ENCODE measurements at places on chromosomes 5 and 9.

- DNase-seq, result no peak
Observed at GRCh38 chr9:112559629-112560413, 73.2 kb downstream of the KIAA1958 start.

DNA sequence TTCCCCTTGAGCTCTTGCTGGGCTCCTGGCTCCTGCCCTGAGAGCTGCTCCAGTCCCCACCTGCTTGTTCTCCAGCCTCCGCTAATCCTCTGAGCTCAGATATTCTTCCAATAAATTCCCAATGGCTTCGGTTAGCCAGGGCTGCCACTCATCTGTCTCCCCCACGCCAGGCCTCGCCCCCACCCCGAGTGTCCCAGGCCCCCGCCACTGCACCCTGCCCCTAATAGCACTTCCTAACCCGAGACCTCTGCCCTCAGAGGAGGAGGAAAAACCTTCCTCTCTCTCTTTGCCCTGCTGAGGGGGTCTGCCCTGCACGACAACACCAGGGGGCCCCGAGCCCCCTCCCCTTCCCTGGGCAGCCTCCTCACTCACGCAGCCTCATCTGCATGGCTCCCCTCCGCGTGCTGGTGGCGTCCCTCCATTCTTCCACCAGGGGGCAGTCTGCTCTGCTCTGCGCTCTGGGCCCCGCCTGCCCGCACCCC, 5.4 kb upstream of the LCN15 start:
- peak; percentile 89 for DNase-seq

DNA sequence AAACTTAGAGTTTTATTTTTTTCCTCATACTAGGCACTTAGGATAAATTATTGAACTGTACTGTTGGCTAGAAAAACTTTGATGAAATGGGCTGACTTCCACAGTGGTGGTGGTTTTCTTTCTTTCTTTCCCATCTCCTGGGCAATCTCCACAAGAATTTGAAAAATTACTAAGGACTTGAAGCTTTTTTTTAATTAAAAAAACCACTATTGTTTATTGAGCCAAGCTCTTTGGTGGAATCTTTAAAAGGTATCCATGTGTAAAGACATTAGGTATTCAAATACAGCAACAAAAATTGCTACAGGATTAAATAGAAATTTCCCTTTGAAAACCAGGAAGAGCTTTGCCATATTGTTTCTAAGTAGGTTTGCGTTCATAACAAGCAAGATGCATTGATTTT, 14.1 kb downstream of the MARCHF6 start:
- no peak for DNase-seq

GRCh38 chr5:74851684-74852353, 14.4 kb downstream of the FAM169A start:
- DNase-seq, result no peak

DNA sequence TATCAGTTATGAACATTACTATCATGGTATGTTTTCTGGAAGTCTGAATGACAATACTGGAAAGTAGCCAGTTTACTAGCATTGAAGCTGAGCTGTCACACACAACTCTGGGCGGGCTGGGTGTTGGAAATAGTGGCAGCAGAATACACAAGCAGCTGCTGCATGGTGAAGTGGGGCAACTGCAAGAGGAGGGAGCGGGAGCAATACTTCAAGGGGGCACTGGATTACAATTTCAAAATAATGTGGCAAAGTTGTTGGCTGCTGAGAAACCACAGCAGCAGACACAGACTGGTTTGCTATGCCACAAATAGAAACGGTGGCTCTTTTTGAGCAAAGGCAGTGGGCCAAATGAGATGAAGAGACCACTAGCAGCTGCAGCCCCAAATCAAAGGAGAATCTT, 350.2 kb downstream of the KIAA0825 start:
- no peak for DNase-seq

GRCh38 chr9:71955300-71955915, 44.0 kb downstream of the C9orf85 start:
- DNase-seq, result no peak

DNA sequence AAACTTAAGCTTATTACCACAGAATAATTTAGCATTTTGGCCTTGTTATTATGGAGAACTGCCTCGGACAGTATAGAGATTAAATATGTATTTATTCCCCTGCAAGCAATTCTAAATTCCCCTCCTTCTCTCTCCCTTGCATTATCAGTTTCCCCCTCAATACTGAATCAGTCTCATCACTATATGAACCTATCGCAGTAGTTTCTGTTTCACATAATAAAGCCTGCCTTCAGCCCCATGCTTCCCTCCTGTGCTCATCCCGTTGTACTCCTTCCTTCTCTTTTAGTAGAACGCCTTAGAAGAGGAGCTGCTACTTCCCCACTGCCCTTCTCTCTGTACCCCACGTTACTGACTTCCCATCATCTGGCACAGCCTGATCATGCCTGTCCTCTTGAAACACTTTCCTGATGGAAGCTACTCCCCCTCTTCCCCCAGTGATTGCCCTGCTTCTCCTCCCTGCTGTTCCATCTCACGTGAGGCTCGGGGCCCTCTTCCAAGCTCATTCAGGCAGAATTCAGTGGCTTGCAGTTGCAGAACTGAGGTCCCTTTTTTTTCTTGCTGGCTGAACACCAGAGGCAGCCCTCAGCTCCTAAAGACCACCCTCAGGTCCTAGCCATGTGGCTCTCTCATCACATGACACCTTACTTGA, 93.4 kb downstream of the PPIC start:
- no peak for DNase-seq

GRCh38 chr5:594226-594860, 17.8 kb upstream of the CEP72 start:
- no peak for DNase-seq

DNA sequence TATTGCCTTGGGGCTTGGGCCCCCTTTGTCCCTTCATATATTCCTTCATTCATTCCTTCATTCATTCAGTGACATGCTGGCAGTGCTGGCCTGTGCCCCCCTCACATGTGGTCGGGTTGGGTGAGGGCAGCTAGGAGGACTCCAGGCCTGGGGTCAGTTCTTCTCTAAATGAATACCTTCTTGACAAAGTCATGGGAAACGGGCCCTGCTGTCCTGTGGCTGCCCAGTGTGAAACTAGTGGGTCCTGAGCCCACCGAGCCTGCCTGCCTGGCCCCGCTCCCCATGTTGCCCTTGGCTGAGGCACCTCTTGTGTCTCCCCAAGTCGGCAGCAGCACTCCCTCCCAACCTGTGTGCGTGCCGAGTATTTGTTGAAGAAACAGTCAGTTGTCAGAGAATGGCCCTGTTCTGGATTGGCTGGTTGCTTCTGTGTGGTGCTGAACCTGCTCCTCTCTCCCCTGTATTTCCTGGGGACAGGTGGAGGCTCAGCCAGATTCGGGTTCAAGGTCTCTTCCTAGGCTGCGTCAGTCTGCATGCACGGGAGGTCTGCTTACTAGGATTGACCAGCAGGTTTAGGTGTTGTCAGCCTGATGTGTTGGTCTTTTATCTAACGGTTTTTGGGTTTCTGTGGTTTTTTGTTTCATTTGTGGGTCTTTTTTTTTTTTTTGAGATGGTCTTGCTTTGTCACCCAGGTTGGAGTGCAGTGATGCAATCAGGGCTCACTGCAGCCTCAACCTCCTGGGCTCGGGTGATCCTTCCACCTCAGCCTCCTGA, 3.0 kb upstream of the CEL start:
- no peak for DNase-seq

DNA sequence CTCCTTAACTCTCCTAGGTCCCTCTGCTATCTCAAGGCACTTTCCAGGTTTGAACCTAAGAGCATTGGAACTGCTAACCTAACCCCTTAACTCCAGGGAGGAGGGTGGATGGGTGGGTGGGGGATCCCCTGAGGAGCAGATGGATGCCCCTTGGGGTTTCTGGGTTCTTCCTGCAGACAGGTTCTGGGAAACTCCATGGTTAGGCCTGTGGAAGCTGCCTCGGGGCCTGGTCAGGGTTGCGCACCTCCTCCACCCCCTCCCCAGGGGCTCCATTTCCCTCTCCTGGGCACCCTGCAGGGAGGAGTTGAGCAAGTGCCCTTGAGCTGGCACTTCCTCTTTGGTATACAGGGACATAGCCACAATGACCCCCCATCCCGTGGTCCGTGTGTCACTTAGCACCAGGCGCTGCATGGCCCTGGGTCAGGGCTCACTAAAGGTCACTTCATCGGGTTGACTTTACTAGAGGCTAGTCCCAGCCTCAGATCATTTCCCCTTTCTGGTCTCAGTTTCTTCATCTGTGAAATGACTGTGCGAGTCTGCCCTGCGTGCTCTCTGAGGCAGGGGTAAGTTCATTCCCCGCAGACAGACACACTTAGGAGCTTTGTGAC, 16.0 kb downstream of the CXXC5 start:
- DNase-seq, result no peak

DNA sequence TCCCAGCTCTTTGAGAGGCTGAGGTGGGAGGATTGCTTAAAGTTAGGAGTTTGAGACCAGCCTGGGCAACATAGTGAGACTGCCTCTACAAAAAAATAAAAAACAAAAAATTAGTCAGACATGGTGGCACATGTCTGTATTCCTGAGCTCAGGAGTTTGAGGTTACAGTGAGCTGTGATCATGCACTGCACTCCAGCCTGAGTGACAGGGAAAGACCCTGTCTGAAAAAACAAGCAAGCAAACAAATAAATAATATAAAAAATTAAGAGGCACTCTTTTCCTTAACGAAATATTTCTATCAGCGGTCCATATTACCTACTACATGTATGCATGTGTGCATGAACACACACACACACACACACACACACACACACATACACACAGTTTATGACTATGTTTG, 20.9 kb upstream of the FOCAD start:
- DNase-seq, result no peak

GRCh38 chr5:131634238-131634637, 791 bp downstream of the RAPGEF6 start:
- DNase-seq, result no peak

GRCh38 chr5:111200828-111201227, 23.4 kb upstream of the CAMK4 start:
- no peak for DNase-seq

DNA sequence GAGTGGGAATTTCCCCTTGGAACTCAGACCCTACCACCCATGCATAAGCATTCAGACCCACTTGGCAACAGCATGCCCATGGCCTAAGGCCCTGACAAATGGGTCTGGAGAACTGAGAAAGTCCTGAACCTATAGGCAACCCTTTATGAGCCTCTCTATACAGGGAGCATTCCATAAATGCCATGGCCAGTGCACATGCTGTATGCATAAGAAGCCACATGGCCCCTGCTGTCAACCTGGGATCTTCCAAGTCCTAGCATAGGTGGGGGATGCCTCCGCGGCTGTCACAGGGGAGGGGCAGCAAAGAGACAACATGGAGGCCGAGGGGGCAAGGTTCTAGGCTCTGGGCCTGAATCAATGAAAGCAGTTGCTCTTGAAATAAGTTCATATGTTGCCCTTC, 8.2 kb upstream of the NIPAL4 start:
- no peak for DNase-seq

GRCh38 chr9:95435074-95435728, 81.6 kb downstream of the PTCH1 start:
- no peak for DNase-seq

- DNase-seq, result no peak
Observed at GRCh38 chr9:92522983-92523970, 12.5 kb downstream of the ECM2 start.

- no peak for DNase-seq
Observed at GRCh38 chr5:35331956-35332950, 102.0 kb upstream of the PRLR start.

DNA sequence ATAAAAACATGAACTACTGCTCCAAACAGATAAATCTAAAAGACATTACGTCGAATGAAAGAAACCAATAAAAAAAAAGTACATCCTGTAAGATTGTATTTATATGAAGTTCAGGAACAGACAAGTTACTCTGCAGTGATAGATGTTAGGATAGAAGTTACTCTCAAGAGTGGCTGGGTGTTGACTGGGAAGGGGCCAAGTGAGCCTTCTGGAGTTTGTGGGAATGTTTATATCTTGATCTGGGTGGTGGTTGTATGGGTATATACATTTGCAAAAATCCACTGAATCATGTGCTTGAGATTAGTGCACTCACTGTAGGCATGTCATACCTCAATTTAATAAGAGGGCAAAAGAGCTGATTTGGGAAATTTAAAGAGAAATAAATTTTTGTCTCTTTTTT, 485.8 kb downstream of the ARHGEF28 start:
- no peak for DNase-seq

DNA sequence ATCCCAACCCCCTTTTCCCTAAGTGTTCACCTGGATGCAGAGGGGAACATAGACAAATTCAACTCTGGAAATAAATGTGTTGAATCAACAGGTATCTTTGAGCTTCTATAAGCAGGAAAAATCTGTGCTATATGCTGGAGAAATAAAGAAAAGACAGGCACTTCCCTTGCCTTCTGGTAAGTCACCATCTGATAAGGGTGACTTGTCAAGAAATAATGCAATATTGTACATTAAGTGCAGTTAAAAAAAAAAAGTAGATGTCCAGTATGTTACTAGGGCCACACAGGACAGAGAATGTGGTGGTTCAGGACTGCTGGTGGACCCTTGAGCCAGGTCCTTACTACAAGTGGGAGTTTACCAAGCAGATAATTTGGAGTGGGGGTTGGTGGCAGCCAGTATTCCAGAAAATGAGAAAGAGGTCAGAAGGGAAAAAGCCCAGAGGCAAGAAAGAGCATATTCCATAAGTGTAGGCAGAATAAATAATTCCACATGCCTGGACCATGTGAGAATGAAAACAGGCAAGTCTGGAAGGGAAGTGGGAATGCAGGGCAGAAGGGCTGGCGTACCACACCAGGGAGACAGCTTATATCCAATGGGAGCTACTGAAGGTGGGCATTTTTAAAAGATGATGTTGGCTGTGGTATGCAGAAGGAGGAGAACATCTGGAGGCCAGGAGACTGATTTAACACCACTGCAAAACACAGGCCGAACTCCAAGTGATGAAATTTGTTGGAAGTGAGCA, 209.9 kb downstream of the SEMA5A start:
- DNase-seq, result no peak

GRCh38 chr5:16644301-16644889, 27.6 kb upstream of the RETREG1 start:
- DNase-seq, result no peak

- DNase-seq, result no peak
Observed at GRCh38 chr5:164672205-164672604, 1166.8 kb downstream of the MAT2B start.

DNA sequence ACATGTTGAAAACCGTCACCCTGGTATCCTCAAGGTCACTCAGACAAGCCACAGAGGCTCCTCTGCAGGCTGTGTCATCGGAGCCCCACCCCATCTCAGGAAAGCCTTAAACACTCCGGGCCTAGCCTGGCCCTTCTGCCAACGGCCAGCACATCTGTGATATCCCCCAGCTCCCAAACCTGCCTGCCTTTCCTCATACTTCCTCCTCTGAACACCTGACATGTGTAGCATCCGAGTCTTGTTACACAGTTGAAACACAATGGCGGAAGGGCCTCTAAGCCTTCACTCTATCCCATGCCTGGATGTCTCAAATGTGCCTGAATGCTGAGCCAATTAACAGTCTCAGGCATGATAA, 32.9 kb upstream of the TGFBR1 start:
- no peak for DNase-seq

DNA sequence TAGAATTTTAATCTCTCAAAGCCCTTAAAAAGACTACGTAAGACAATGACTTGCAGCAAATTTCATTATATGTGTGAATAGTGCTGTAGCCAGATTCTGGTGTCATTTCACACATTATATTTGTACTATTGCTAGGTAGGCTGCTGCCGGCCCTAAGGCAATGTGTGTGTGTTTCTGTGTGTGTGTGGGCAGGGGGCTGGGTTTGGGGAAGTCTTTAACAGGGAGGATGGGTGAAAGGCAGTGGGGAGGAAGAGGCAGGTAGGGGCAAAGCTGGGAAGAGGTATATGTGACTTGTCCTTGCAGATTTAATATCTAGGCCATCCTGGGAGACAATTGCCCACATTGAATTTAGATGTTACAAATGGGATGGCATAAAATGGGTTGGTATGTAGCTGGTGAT, 130.8 kb downstream of the MACIR start:
- DNase-seq, result no peak
